ENCODE measurements at places on chromosomes 3 and 15. TPM values are rescaled to one million over a fixed set of nuclear protein-coding genes. Genes with fewer than 3 reads are reported as not detected.
A peak's percentile ranks its signal among the peaks of the same experiment; 100 is the strongest.

DNA sequence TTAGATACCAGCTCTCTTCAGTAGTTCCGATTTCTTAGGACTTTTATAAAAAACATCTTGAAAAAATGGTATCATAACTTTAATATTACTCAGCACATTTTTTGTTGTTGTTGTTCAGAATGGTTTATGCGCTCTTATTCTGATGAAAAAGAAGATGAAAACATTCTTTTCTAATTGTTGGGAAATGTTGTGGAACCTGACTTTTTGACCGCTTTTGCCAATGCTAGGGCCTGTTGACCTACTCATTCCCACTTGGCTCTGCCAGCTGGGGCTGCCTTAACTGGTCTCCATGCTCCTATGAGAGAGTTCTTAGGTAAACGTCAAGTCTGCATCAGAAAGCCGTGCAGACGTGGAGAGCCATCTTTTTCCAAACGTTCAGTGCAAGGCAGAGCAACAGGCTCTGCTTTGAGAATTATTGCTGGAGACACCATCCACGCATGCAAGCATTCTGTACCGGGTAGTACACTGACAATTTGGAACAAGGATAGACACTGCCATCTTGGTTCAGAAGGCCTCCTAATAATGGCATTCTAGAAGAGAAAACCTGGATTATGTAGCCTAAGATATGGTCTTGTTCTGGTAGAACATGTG is 176.8 kb downstream of the GHSR start:
- no peak for DNase-seq

- no peak for DNase-seq
Measured at GRCh38 chr3:56919137-56919796, 117.5 kb upstream of the ARHGEF3 start.

DNA sequence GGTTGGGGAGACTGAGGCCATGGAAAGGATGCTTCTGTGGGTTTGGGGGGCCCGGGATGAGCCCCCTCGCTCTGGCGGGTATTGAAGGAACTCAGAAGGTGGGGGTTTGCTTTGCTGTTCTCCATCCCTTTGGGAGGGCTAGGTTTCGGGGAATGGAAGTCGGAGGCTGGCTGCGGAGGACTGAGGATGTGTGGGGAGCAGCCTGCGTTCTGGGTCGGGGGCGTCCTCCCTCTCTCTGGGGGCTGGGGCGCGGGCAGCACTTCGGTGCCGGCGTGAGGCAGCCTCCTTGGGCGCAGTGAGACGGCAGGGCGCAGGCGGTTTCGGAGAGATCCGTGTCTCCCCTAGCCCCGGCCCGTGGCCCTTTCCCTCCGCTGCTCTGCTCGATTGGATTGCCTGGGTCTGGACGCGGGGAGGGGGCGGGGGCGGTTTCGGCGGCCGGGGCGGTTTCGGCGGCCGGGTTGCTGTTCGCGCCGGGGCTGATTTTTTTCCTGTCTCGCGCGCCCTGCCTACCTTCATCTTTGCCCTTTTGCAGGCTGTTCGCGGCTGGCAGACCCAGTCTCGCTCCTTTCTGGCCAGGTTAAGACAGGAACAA is 1.4 kb downstream of the PTPRG start:
- DNase-seq, result no peak

GRCh38 chr15:61138156-61138555 is 90.9 kb downstream of the RORA start:
- no peak for DNase-seq

DNA sequence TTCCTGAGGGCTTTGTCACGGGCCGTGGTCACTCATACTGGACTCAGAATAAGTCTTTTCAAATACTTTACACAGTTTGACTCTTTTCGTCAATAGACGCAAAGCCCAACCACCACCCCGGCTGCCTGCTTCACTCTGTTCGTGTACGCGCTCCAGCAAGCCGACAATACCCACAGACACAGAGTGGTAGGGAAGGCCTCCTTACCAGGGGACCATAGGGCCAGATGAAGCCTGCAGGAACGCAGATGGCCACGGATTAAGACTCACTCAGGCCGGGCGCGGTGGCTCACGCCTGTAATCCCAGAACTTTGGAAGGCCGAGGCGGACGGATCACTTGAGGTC is 29.7 kb downstream of the EFCAB12 start:
- DNase-seq, result no peak

DNA sequence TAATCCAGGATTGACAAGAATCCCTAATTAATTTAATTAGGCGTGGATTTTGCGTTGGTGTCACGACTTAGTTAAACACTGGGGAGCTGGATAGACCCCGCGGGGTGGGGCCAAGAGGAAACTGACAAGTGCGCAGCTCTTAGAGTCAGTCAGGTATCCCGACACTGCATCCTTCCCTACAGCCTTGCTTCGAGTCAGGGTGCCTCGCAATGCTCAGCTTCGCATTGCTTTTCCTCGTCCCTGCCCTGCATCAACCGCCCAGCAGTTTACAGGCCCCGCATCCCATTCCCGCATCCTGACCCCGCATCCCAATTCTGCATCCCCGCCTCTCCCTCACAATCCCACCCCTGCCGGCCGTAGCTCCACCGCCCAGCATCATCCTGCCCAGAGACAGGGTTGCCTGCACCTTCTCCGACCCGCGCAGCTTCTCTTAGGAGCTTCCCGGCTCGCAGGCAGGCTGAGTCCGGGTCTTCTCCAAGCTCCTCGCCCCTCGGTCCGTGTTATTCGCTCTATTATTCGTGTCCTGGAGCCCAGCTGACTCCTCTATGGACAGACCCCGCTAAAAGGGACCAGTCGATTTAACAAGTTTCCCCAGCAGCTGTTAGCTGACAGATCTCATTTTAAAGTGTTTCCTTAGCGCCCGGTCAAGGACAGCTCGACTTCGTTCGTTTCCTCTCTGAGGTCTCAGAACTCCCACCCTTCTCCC is 699 bp upstream of the SHOX2 start:
- DNase-seq, result no peak

- no peak for DNase-seq
Measured at GRCh38 chr15:35559683-35560082, 13.7 kb upstream of the DPH6 start.

- no peak for DNase-seq
Measured at GRCh38 chr3:106617276-106617675, 748.5 kb upstream of the CBLB start.

DNA sequence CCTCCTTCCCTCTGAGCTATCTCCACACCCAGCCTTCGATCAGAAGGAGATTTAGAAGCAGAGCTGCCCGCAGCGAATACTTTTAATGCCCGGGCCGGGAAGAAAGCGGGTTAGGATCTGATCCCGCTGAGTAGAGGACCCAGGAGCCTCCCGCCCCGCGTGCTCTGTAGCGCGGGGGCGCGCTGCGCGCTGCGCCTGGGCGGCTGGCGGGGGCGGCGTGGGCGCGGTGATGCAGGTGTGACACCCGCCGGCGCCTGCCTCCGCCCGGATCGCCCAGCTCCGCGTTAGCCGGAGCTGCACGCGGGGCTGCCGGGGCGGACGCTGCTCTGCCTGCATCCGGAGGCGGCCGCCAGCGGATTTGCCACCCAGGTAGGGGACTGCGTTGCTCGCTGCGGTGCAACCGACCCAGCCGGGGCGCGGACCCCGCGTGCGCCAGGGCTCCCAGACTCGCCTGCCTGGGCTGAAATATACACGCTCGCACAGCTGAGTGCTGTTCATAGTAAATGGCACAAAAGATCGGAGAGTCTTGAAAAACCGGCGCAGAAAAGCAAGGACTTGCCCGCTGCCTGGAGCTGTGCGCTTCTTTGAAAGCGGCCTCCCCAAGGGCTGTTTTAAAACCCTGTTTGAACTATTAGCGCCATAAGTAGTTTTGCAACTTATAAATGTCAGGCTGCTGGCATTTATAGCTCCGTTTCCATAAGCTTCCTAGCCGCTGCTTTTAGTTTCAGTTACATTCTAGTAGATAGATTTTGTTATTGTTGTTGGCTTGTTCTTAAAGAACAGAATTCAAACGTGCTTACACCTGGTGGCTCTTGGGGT is at the start of gene SV2B:
Gene SV2B (plus strand): TSS at position 263 of the 819 bp plus-strand sequence. CDS start 126,007 bp downstream, outside the sequence.
- DNase-seq, result no peak

- DNase-seq, result no peak
Measured at GRCh38 chr3:71489315-71489761, 94.2 kb downstream of the FOXP1 start.

DNA sequence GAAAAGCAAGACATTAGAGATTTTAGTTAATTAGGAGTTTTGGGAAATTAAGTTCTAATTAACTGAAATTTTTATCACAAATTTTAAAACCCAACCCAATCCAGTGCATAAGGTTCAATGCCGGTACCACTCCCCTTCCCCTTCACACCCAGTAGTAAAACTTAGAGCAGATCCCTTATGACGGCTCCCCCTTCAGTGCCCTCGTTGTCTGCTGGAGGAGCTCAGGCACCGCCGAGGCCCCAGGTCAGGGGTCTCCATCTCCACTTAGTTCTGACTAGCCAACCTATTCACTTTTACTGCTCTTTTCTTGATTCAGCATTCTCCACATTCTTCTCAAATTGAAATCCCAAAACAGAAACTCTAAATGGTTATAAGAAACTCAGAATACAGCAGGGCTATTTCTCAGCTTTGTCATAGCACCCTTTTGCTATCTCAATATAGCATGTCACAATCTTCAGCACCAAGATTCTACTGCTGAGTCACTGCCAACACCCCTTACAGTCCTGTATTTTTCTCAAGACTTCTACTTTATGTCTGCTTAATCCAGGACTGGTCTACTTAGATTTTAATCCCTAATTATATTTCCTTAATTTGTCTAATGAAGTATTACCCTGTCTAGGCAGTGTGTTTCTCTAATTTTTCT is 39.8 kb downstream of the TUBGCP4 start:
- no peak for DNase-seq

- no peak for DNase-seq
Measured at GRCh38 chr15:94470492-94470891, 239.1 kb downstream of the MCTP2 start.

DNA sequence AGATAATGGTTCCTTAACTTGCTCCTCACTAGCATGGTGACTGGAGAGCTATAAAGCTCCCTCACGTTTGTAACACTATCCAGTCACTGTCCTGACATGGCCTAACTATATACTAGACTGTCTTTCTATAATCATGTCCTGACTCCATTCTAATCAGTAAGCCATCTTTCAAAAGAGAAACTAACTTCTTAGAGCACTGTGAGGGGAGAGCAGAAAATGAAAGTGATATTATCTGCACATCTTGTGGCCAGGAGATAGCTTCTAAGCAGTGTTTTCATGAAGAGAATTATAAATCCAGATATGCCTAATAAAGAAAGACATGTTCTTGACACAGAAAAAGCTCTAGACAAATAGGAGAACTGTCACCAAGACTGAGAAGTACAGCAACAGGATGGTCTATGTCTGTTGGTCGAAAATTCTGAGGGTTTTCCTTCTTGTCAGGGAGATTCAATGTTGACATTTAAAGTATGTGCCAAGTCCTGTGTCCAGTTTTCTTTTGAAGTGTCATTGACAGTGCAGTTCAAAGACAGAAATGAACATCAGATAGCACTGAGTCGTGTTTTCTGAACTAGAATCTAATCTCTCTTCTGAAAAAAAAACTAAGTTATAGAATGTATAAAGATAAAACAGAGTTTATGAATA is 230.6 kb upstream of the PEX5L start:
- peak; percentile 69 for DNase-seq

- DNase-seq, result no peak
Measured at GRCh38 chr3:160810362-160811236, 54.6 kb downstream of the PPM1L start.

The LINGO1 gene
- not detected for total RNA-seq

DNA sequence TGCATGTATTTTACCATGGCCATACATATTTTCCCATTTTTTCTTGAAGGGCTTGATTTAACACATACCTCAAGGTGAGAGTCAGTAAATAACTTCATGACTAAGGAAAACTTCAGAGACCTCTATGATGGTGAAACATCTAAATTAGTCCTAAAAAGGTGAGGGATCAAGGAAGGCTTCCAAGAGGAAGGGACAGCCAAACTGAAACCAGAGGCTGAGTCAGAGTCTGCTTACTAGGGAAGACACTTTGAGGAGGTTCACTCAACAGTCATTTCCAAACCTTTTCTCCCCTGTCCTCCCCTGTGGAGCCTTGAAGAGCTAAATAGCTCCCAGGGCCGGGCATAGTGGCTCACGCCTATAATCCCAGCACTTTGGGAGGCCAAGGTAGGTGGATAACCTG is 206.6 kb downstream of the SHQ1 start:
- no peak for DNase-seq

GRCh38 chr3:168582503-168582902 is 486.8 kb upstream of the GOLIM4 start:
- no peak for DNase-seq

The MOBP gene
- total RNA-seq, result 0.08 TPM

DNA sequence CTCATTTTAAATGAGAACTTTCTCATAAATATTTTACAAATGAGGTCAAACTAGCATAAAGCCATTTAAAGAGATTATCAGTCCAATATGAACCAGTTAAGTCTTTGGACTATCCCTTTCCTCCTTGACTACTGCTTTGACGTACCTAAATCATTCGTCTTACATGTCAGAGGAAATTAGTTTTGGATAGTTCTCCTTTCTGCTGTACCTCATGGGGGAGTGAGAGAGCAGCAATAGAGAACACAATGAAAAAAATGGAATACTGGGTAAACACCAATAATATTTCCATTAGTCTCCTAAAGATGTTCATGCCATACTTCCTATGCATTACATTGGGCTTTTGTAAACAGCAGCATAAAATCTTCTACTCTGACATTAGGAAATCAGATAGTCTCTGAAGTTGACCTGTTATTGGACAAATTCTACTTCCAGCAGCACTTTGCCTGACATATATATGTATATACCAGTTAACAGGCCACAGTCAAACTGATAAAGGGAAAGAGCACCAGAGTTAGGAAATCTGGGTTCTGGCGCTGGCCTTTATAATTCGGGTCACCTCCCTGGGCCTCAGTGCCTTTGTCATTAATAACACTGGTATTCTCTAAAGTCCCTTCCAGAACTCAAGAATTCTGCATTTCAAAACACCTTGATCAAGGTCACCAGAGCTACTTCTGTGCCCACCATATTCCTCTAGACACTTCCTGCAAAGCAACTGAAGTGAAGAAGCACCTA is 26.8 kb downstream of the TIMMDC1 start:
- no peak for DNase-seq

- no peak for DNase-seq
Measured at GRCh38 chr3:133750259-133750656, 4.1 kb downstream of the TF start.

GRCh38 chr3:168431491-168431890 is 335.8 kb upstream of the GOLIM4 start:
- DNase-seq, result no peak

GRCh38 chr15:88792342-88793282 is 10.6 kb upstream of the ACAN start:
- no peak for DNase-seq

GRCh38 chr3:123055352-123055751 is 11.5 kb upstream of the PDIA5 start:
- no peak for DNase-seq

The DUOXA2 gene
- not detected for total RNA-seq

GRCh38 chr3:181711325-181712135 is at the start of gene SOX2:
Gene SOX2, plus strand, starts transcription at chr3:181711925. Its CDS starts 436 bp downstream, at chr3:181712361.
- no peak for DNase-seq

GRCh38 chr3:130948929-130949328 is 55.0 kb downstream of the ATP2C1 start:
- no peak for DNase-seq

- DNase-seq, result no peak
Measured at GRCh38 chr3:195267096-195267495, 3.9 kb downstream of the XXYLT1 start.

The LIPH gene
- total RNA-seq, result 8.8 TPM
